ENCODE measurements at places on chromosomes 7 and 10.

DNA sequence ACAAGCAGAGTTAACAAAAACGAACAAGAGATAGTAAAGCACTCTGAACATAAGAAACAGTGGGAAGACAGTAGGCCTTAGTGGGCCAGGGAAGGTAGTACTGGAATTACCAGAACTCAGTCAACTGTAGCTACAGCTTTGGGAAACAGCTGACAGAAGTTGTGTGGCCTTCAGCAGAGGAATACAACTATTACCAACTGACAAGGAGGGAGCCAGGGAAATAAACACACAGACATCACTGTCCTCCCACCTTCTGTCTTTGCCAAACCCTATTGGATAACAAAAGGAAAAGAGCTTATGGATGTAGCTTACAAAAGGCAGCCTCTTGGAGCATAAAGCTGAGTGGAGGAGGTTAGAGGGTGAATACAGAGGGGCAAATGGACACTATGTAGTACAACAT lies 15.4 kb downstream of the MICU1 start:
- no peak for DNase-seq

GRCh38 chr7:114835861-114836260 lies 86.0 kb upstream of the MDFIC start:
- no peak for DNase-seq

DNA sequence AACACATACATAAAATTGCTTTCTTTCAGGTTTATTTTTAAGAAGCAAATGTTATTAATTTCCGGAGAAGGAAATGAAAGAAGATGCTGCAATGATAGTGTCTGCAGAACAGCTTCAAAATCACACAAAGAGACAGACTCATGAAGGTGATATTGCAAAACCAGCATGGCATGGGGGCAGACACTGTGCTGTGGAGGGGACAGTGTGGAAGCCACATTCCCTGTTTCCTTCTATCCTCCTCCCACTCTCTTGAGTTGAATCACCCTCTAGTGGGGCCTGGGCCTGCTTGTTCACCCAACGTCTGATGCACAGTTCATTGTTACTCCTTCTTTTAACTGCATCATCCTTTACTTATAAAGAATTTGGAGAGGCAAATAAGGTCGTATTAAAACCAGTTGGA lies 104.0 kb upstream of the INSIG1 start:
- DNase-seq, result no peak

- no peak for DNase-seq
Measured at GRCh38 chr7:149459201-149459539, 1.7 kb downstream of the ZNF777 start.

DNA sequence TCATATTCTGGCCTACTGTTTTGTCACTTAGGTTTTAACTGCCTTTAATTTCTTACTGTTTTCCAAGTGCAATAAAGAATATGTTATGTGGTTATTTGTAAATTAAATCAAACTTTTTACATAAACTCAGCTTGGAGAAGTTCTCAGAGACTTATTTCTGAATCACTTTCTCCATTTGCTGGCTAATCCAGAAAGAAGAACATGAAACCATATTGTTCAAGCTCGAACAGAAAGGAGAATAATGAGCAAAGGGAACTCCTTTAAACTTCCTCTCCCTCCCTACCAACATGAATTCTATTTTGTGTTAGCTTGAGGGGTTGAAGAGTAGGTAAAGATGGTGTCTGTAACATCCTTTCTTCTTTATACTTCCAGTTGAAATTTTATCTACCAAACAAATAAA lies 52.3 kb downstream of the SHTN1 start:
- DNase-seq, result no peak

DNA sequence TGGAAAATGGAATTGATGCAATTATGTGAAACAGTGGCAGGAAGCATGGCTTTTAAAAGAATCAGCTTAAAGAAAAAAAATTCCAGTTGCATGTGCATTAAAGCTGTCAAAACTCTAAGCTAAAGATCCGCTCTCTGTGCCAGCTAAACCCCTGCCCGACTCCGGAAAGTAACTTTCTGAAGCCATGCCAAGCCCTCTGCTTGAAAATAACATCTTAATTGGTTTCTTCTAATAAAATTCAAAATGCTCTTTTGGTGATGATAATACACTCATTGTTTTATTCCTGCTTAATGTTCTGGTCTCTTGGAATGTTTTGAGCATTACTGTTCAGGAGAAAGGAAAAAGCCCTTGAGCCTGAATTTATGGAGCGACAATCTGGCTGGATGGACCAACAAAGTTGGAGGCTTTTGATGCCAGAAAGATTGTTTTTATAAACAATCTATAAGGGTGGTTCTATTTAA lies 11.7 kb downstream of the SEMA3C start:
- no peak for DNase-seq

DNA sequence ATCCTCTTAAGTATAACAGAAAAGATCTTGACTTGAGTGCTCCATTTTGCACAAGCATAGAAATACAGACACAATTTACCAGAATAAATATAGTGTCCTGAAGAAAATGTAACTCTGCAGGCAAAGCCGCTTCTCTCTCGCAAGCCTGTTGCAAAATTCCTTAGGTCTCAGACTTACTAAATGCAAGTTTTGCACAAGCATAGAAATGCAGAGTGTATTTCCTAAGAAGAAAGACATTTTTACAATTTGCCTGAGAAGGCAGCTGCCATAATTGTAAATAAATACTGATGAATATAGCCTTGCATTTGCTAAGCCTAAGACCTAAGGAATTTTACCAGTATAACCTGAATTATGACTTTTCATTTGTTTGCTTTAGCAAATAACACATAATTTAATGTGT lies 67.1 kb downstream of the AGMO start:
- no peak for DNase-seq

DNA sequence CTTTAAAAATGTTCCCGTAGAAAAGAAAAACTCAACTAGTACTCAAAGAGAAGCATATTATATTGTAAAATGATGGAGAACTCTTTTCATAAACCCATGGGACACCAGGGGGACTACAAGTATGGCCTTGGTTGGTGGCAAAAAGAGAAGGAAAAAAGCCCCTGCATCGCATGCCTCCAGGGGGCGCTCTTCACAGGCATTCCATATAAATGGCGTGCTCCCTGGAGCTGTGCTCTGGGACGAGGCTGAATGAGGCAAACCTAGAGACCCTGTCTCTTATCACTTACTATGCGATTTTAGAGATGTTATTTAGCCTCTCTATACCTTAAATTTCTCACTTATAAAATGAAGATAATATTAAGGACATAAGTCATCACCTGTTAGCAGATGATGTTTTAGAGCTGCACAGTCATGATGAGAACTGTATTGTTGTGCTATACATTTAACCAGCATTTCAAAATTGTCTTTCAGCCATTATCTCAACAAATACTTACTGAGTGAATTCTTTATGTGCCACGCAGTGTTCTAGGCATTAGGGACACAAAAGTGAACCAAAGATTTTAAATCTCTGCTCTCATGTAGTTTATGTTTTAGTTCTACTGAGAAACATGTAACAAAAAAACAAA lies 105.8 kb downstream of the ARHGAP21 start:
- DNase-seq, result peak; percentile 43

GRCh38 chr10:75050149-75050919 lies 61.1 kb upstream of the SAMD8 start:
- DNase-seq, result no peak

DNA sequence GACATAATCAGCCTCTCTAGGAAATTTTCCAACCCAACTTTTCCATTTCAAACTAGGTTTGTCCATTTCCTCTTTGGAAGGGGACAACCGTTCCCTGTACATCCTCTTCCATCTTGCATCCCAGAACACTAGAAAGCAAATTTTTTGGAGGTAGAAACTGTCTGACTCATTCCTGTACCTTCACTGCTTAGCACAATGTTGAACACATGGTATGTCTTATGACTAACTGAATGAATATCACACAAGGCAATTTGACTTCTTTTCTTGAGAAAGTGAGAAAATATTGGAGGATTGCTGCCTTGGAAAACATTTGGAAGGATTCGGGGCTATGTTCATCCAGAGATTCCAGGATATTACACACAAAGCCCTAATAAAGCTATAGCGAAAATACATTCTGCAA lies 289.1 kb downstream of the FGFR2 start:
- no peak for DNase-seq

DNA sequence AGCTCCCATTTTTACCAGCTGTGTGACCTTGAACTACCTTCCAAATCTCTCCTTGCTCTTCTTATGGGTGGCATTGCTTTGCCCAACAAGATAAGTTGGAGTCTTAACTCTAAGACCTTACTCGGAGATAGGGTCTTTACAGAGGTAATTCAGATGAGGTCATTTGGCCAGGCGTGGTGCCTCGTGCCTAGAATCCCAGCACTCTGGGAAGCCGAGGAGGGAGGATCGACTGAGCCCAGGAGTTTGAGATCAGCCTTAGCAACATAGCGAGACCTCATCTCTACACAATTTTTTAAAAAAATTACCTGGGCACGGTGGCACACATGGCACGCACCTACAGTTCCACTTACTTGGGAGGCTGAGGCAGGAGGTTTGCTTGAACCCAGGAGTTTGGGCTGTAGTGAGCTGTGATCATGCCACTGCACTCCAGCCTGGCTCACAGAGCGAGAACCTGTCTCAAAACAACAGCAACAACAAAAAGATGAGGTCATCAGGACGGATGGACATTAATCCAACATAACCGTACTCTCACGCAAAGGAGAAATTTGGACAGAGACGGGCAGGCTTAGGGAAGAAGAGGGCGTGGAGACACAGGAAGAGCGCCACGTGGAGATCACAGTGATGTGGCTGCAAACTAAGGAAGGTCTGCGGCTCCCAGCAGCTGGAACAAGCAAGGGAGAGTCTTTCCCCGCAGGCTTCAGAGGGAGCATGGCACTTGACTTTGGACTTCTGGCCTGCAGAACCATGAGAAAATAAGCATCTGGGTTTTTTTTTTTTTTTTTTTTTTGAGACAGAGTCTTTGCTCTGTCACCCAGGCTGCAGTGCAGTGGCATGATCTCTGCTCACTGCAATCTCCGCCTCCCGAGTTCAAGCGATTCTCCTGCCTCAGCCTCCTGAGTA lies 122.3 kb upstream of the CARD11 start:
- no peak for DNase-seq

GRCh38 chr10:1610986-1611770 lies 126.1 kb downstream of the ADARB2 start:
- DNase-seq, result no peak

DNA sequence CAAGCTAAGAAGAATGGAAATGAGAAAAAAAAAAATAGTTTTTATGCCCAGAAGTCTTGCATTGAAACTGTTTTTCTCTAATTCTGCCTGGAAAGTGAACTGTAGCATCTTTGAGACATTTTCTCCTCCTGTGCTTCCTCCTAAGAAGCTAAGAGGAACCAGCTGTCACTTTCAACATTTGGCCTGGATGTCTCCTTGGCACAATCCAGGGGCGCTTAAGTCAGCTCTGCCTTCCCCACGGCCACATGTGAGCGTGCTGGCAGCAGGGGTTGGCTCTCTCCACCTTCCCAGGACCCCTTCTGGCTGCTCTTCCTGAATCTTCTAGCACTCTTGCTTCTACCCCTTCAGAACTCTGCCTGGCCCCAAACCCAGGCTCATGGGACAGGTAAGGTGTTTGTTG lies 289.6 kb upstream of the ADARB2 start:
- no peak for DNase-seq

DNA sequence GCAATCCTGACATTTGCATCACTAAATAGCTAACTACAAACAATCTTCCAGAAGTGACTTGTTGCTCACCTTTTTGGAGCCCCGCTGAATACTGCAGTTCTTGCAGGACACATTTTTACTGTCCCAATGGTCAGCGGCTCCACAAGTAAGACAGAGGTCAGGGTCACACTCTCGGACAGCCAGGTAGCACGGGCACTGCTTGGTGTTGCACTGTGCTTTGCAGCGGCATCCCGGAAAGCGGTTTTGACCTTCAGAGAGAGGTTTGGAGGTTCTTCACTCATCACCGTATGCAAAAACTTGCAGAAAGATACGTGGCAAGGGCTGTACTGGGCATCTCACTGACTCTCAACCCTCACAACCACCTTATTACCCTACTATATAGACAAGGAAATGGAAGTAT lies 70.2 kb downstream of the EZH2 start:
- no peak for DNase-seq

DNA sequence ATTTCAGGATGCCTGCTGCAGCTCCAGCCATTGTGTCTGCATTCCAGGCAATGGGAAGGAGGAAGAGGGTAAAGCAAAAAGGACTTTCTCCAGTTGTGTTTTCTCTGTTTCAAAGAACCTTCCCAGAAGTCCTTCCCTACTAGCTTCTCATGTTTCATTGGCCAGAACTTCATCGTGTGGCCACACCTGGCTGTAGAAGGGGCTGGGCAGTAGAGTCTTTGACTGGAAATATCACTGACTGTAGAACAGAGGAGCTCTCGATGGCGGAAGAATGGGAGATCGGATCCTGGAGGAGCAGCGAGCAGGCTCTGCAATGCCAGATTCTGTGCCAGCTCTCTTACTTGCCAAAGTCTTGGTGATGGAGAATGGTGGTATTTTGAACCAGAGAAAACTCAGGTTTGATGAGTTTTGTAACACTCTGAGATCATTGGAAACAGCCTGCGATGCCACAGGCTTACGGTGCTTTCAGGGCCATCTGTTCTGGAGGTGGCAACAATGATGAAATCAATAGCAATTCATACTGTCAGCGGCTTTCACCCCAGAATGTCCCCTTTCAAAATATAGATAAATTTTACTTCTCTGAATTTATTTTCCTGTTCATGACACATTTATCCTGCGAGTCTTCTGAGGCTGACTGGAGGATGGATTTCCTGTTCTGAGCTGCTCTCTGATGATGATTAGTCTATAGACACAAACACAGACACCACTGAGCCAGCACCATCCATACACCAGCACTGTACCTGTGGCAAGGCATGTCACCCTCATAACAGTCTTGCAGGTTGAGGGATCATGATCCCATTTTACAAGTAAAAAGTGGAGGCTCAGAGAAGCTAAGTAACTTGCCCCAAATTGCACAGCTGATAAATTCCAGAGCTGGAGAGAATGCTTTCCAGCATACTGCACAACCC lies 204.2 kb downstream of the EMX2 start:
- no peak for DNase-seq

- DNase-seq, result peak; percentile 74
Measured at GRCh38 chr10:80487791-80488538, 33.9 kb downstream of the TSPAN14 start.

GRCh38 chr10:58385784-58386112 lies 538 bp downstream of the TFAM start:
- no peak for DNase-seq

DNA sequence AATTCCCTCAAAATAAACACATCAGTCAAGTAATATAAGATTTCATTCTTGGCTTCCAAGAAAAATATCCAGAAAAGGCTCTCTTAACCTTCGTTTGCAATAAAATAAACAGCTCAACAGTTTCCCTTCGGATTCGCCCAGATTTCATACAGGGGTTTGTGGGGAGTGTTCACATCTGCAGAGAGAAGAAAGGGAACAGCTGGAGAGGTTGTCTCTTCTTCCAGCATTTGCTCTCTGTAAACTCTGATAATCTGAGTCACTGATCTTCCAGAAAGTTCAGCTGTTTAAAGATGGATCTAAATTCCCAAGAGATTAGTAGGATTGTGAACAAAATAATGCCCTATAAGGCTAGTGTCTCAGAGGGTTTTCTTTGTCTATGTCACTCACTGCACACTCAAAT lies 277.9 kb downstream of the HPSE2 start:
- DNase-seq, result no peak

GRCh38 chr7:130959743-130960207 lies 225.8 kb upstream of the KLF14 start:
- peak; percentile 74 for DNase-seq

Measured in CD4-positive, alpha-beta T cell treated with Interleukin-4 for 1 hour (primary cell).